ENCODE measurements at places on chromosomes 12 and 14.

GRCh38 chr14:66601932-66602578, 94.1 kb downstream of the GPHN start:
- DNase-seq = no peak

GRCh38 chr12:34400986-34401658, 378.8 kb downstream of the ALG10 start:
- no peak for DNase-seq

GRCh38 chr12:118350908-118351559, 21.7 kb downstream of the TAOK3 start:
- no peak for DNase-seq

- no peak for DNase-seq
Observed at GRCh38 chr12:106985479-106985878, 1.5 kb downstream of the MTERF2 start.

DNA sequence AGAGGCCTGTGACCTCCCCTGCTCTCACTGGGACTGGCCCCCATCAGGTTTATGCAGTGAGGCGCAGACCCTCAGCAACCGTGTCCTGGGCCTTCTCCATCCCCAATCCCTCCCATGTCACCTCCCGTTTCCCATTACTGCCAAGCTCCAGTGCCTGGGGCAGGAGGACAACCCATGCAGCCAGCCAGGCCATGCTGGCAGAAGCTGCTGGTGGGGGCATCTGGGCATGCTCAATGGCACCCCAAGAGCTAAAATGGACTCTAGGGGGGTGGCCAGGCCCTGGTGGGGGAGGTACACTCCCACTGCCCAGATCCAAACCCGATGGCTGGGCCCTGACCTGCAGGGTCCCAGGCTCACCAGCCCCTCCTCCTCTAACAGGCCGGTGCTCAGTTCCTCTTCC, 20.5 kb upstream of the GPR132 start:
- no peak for DNase-seq

DNA sequence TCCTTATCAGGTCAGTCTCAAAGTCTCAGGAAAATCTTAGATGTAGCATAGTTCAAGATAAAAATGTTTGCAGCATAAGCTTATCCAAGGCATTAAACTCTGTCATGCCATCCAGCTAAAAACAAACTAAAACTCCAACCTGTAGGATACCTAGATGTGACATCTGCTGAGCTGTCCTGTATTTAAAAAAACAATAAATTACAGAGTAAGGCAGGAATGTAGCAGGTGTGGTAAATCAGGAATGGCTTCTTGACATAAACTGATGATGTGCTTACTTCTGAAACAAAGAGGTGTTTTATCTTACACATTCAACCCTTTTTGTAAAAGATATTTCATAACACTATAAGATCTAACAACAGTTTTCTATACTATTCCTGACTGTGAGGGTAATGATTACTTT, 30.6 kb upstream of the DLGAP5 start:
- DNase-seq = no peak

- no peak for DNase-seq
Observed at GRCh38 chr12:40853221-40853620, 161.0 kb downstream of the CNTN1 start.

DNA sequence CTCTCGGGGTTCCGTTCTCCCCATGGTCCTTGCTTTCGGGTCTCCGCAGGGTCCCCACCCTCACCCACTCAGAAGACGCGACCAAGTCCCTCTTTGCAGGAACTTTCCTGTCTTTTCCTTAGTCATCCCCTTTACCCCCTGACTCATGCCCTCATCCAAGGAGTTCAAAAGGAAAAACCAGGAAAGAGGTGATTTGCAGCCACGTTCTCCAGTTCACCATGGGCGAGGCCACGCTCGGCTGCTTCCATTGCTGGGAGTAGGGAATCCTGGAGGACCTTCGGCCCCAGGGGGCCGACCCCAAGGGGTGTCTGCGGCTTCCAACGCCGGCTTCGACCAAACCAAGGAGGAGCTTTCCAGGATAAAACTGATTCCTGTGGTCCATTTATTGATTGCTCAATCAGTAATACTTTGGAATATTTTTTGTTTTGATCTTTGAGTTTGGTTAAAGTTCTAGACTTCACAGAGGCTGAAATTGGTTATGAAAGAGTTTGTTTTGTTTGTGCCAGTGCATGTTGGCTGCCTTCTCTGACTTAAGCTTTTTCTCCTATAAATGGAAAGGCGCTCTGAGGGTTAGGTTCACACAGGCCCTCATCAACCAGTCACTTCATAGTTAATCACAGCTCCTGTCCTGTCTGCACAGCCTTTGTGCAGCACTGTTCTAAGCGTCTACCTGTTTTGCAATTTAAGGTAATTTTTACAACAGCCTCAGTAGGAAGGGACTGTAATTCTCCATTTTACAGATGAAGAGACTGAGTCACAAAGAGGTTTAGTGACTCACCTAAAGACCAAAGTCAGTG, 827 bp downstream of the ALDH2 start:
- DNase-seq = no peak

GRCh38 chr12:10069099-10069498, 29.7 kb downstream of the CLEC1A start:
- DNase-seq = no peak

GRCh38 chr12:58916921-58917511, 3.3 kb downstream of the LRIG3 start:
- no peak for DNase-seq

- peak; percentile 62 for DNase-seq
Observed at GRCh38 chr12:31749024-31749704, 20.3 kb upstream of the AMN1 start.

- no peak for DNase-seq
Observed at GRCh38 chr12:121649819-121650353, 19.6 kb downstream of the MORN3 start.
